Activated CD4-positive, CD25-positive, alpha-beta regulatory T cell treated with anti-CD3 and anti-CD28 coated beads, Interleukin-2, amount 50 U/mL, for 24 hours (primary cell): ENCODE measurements at places on chromosomes 3 and 15.

GRCh38 chr3:24661175-24661584 lies 166.5 kb upstream of the THRB start:
- ATAC-seq: no peak

DNA sequence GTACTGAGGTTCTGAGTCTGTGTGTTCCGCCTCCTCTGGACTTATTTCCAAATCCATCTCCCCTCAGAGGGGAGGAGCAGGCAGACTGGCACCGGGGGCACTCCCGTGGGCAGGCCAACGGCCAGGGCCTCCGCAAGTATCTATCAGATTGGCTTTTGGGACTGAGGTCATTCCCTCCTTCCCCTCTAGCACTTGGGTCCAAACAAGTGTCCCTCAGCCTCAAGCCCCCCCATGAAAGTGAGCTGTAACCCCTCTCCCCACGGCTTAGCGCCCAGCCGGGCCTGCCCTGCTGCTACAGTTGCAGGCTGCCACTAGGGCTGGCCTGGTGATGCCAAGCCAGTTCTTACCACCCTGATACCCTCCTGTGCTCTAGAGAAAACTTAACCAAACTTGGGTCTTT lies 17.4 kb downstream of the ITGA11 start:
- no peak for ATAC-seq

DNA sequence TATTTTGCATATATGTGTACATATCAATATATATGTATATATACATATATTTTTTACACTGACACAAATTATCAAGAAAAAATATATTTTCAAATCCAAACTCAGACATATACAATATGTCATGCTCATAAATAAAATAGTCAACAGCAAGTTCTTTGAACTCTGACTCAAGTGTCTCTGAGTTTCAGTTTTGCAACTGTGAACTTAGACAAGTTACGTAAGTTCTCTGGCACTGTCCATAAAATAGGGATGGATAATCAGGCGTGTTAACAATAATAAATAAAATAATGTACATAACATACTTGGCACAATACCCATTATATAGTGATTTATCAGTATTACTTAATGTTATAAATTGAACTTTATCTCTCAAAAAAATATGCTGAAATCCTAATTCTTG lies 12.1 kb upstream of the XRN1 start:
- ATAC-seq: no peak

DNA sequence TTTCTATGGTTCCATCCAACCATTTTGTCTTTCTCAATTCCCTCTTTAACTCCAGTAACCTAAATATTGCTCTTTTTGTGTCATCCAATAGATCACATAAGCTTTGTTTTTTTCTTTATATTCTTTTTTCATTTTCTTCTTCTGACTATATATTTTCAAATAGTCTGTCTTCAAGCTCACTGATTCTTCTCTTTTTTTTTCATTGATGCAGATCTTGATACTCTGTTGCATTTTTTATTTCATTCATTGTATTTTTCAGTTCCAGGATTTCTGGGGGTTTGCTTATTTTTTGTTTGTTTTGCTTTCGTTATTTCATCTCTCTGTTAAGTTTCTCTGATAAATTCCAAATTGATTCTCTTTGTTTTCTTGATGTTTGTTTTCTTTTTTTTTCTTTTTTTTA lies 36.2 kb downstream of the CLDN1 start:
- ATAC-seq: no peak

- ATAC-seq: peak; percentile 28
These were observed 810.0 kb upstream of the NR2F2 start for GRCh38 chr15:95520511-95520910.

DNA sequence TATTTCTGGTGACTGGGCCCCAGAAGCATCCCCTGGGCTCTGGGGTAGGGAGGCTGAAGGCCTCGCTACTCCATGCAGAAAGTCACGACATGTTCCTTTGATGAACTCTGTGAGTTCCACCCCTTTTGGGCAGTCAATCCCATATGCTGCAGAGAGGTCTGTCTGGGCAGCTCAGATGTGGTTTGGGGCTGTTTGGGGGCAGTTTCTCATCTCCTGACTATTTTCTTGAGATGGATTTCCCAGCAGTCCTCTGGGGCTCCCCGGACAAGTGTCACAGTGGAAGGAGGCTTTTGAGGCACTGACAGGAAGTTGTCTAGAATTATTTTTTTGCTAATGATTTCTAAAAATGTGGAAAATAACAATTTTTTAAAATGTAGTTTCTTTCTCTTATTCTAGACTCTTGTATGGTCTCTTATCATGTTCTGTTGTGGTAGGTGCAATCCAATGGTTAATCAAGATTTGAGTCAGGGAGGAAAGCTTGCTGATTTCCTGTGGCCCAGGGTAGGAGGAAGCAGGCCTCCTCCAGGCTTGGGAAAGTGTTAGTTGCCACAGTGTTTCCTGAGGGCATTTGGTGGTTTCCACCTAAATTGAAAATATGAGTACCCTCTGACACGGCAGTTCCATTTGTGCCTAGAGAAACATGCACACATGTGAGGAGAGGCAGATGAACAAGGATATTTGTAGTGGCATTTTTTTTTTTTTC lies 19.9 kb upstream of the TATDN2 start:
- peak; percentile 59 for ATAC-seq

DNA sequence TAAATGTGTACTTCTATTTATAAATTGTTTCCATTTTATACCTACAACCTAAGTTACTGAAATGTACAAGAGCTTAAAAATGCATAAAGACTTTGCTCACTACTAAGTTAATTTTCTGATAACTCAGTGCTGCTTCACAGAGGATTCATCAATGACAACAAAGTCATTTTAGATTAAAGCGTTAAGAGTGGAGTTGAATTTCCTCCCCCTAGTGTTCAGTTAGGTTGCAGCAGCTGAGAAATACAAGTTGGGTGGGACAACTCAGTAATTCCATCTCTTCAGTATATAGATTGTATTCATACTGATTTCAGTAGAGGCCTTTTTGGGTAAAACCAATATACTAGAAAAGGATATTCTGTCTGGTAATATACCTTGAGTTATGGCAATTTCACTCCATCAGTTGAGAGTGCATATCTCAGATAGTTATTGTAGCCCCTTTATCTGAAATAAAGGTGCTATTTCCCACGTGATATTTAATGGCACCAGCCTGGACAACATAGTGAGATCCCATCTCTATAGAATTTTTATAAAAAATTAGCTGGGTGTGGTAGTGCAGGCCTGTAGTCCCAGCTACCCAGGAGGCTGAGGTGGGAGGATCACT lies 6.9 kb upstream of the RPL35A start:
- ATAC-seq: peak; percentile 81

- ATAC-seq: no peak
These were observed 14.3 kb upstream of the P2RY12 start for GRCh38 chr3:151398895-151399294.

DNA sequence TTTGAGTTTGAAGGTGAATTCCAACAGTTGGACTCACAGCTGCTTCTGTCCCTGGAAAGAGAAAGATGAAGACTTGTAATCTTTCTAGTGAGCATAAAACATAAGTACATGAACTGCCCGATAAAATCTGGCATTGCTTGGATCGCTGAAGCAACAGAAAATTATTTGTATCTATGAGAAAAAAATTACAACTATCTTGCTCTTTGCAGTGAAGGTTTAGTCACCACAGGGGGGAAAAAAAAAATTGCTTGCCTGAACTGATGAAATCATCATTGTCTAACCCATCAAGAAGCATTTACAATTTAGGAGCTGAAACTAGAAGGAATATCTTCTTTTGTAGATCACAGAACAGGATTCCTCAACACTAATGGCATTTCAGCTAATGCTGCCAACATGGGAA lies 20.0 kb downstream of the TMEM207 start:
- ATAC-seq: no peak

DNA sequence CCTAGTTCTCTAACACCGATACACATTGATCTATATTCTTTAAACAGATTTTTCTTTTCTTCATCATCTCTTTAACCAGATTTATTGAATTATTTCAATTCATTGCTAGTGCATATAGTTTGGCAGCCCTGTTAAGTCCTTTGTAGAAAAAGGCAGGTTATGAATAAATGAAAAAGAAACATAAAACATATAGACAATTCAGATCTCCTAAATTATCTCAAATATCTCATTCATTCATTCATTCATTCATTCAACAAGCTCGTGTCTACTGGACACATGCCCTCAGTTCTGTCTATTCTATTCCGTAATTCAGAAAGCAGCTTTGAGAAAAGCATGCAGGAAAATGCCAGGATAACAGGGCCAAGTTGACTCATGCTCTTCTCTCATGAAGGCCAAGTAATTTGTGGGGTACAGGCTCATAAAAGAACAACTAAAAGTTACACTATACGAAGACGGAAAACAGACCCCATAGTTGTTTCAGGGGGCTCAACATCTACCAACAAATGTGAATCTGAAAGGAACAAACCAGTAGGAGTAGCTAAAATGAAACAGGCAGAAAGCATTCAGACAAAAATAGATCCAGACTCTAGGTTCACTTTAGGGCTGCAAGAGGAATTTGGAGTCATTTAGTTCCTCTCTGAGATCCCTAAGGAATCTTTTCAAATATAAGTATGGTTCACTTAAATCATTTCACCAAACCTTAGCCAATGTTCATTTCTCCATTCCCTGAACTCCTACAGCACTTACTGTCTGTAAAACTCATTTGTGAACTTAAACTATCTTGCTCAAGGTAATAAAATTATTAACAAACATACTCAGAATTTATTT lies 7.5 kb downstream of the ZNF148 start:
- no peak for ATAC-seq

DNA sequence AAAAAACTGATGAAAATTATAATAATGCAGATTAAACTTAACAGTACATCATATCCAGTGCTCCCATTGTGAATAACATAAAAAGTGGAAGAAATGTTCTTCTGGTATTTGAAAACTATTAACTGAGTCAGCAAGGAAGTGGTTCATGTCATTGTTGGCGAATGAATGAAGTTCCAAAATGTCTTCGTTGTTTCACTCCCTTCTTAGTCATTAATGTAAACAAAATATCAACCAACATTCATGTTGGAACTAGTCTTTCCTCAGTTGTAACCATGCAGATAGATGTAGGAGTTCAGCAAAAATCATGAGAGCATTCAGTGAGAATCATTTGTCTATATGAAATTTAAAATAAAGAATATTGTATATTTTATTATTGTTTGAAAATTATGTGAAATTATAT lies 44.1 kb upstream of the ICE2 start:
- ATAC-seq: no peak

DNA sequence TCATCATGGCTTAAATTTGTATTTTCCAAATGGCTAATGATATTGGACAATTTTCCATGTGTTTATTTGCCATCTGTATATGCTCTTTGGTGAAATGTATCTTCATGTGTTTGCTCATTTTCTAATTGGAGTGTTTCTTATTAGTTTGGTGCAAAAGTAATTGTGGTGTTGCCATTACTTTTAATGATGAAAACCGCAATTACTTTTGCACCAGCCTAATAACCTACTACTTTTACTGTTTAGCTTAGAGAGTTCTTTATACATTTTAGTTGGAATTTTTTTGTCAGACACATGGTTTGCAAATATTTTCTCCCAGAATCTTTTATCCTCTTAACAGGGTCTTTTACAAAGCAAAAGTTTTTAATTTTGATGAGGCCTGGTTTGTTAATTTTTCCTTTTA lies 141.0 kb upstream of the AGTR1 start:
- no peak for ATAC-seq

GRCh38 chr3:171133796-171134569 lies 107.5 kb upstream of the SLC2A2 start:
- ATAC-seq: no peak

GRCh38 chr3:99108508-99108907 lies 207.0 kb upstream of the DCBLD2 start:
- no peak for ATAC-seq

DNA sequence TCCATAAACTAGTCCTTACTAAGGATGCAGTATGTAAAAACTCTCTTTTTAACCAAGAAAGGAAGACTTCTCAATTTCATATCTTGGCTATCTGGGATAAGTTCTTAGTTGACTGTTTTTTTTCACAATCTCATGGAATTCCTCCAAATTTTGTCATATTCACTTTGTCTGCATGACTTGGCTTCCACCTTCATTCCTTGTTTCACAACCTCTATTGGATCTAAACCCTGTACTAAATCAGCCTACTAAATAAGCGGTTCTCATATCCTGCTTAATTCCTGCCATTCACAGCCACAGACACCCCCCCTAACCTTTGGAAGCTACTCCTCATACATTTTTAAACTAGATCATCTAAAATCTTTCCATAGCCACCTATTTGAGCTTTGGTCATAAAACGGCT lies 370.6 kb upstream of the NAALADL2 start:
- no peak for ATAC-seq

GRCh38 chr3:129403450-129403849 lies 25.0 kb downstream of the EFCAB12 start:
- ATAC-seq: no peak

DNA sequence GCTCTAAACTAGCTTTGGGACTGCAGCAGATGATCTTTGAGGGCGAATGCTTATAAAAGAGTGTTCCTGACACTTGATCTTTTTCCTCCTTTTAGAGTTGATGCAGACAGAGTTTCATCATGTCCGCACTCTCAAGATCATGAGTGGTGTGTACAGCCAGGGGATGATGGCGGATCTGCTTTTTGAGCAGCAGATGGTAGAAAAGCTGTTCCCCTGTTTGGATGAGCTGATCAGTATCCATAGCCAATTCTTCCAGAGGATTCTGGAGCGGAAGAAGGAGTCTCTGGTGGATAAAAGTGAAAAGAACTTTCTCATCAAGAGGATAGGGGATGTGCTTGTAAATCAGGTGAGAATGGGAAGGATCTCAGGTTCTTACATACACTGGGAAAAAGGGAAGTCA lies 75.7 kb downstream of the KLHL25 start:
- no peak for ATAC-seq

GRCh38 chr3:126053949-126054569 lies 29.9 kb downstream of the SLC41A3 start:
- ATAC-seq: peak; percentile 57

DNA sequence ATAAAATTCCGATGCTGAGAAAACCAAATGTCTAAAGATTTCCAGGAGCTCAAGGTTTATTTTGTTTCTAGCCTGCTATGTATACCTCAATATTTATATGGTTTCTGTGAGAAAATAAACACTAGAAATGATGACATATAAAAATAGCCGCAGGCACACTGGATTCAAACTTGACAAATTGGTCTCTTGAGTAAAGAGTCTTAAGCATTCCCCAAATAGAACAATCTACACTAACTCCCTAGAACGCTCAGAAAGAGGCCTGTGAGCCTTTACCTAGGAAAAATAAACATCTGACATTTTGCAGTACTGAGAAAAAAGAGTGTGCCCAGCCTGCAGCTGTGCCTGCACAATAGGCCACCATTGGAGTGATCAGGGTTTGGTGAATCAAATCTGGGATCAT lies 75.2 kb downstream of the NEK10 start:
- ATAC-seq: no peak

- ATAC-seq: no peak
These were observed 245.0 kb downstream of the ZMAT3 start for GRCh38 chr3:178826435-178827123.

DNA sequence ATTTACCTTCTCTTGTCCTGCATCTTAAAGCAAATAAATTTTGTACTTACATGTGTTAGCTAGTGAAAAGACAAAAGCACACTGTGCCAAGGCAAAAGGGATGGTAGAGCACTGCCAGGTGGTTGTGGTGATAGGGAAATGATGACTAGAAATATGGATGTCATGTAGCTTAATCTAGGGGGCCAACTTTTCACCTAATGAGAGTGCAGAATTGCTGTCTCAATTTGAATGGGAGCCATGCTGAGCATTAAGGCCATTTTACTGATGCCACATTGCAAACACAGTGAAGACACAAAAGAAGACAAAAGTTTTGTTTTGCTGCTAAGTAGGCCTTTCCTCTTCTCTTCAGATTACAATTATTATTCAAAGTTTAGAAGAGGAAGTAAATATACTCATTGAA lies 274.7 kb downstream of the PDCD6IP start:
- no peak for ATAC-seq

- no peak for ATAC-seq
These were observed 155.9 kb upstream of the ICE2 start for GRCh38 chr15:60634815-60635214.

- no peak for ATAC-seq
These were observed 511.8 kb downstream of the EDEM1 start for GRCh38 chr3:5699313-5699712.
